ENCODE measurements at places on chromosomes 11 and 22. TPM values are rescaled to one million over a fixed set of nuclear protein-coding genes. Genes with fewer than 3 reads are reported as not detected.

- no peak for DNase-seq
These were observed 3.7 kb upstream of the TMEM109 start for GRCh38 chr11:60910281-60910687.

GRCh38 chr11:8812438-8812837, 98.6 kb upstream of the AKIP1 start:
- DNase-seq: no peak

DNA sequence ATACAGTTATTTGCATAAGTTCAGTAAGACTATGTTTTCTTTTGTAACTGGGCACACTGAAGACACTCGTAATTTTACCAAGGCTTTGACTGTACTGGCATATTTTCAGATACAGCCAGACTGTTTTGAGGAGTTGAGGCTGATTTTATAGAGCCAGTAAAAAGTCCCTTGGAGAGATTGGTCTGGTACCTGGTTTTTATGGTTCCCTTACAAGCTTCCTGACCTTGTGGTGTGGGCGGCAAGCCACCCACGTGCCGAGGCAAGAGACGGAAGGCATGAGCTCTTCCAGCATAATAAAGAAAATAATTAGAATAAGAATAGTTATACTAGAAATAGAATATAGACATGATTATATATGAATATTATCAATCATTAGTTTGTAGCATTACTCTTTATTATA, 11.3 kb upstream of the GSTP1 start:
- DNase-seq: no peak

- no peak for DNase-seq
These were observed 16.6 kb downstream of the RTN4R start for GRCh38 chr22:20251491-20251890.

GRCh38 chr22:36110306-36110881, 50.2 kb downstream of the APOL3 start:
- no peak for DNase-seq

DNA sequence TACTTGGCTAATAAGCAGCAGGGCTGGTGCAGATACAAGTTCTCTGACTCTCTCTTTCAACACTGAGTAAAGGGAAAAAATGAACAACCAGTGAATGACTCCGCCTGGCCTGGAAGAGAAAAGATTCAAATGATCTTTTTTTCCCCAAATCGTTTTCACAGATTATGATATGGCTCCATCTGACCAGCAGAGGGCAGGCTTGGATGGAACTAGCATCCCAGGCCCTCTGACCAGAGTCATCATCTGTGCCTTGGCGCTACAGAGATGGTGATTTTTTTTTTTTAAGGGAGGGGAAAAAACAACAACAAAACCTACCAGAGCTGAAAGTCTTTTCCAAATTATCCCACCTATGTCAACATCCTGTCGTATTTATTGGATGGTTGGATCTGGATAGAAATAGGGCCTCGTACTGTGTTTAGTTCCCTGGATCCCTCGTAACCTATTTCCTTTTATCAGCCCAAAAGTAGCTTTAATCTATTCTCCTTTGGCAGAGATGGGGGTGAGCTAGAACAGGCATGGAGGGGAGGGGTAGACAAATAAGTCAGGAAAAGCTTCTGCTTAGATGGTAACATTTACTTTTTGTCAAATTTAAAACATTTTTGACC, 69.7 kb downstream of the PRSS23 start:
- DNase-seq: no peak

DNA sequence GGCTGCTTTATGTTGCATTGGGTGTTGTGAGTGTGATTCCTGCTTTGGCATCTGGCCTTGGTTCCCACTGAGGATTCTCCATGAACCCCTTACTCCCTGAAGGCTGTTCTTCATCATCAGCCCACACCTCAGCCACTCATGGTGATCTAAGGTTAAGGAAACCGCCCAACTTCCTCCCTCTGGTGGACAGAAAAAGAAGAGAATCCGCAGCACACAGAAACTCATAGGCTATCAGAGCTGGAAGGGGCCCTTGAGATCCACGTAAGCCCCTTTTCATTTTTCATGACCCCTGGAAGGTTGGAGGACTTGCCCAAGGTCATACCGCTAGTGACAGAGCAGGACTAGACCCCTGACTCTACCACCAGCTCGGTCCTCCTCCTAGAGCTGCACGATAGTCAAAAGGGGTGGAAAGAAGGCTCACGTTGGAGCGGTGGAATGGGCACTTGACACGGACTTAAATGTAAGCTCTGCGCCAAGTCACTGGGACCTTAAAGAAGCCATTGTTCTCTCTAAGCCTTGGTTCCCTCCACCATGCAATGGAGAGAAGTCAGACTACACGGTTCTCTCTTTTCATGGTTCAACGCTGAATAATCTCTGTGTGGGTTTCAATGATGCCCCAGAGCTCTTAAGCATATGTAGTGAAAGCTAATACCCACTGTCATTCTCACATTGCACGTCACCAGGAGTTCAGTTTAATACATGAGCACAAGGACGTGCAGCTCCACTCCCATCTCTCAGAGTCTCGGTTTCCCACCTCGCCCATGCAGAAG, 83.6 kb upstream of the CRTAM start:
- DNase-seq: no peak

SYT13 gene
- total RNA-seq: not detected

SPI1 gene
- total RNA-seq: 5.0 TPM

GRCh38 chr11:9693801-9694553, 30.1 kb downstream of the SWAP70 start:
- DNase-seq: no peak

TSPO gene
- total RNA-seq: 190 TPM

- DNase-seq: no peak
These were observed 12.1 kb downstream of the SPATA19 start for GRCh38 chr11:133832991-133833897.

FGF19 gene
- total RNA-seq: not detected

- DNase-seq: no peak
These were observed 36.6 kb downstream of the TMEM45B start for GRCh38 chr11:129852125-129852740.

GRCh38 chr11:126176853-126177470, 34.5 kb downstream of the RPUSD4 start:
- DNase-seq: no peak
